Endodermal cell (in vitro differentiated cells): ENCODE measurements at places on chromosomes 5 and 9. TPM values are rescaled to one million over a fixed set of nuclear protein-coding genes. Genes with fewer than 3 reads are reported as not detected.

DNA sequence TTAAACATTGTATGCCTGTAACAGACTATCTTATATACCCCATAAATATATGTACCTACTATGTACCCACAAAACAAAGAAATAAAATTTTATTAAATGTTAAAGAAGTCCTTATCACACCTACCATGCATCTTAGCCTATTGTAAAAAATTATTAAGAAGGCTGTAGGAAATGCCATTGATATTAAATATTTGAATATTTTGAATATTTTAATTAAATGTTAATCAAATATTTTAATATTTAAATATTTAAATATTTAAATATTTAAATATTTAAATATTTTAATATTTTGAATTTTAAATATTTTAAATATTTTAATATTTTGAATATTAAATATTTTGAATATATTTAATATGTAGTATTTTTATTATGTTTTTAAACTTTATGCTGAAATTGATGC lies 331.5 kb upstream of the ATP10B start:
- no peak for DNase-seq

- no peak for DNase-seq
These were observed 6.5 kb downstream of the UNC5A start for GRCh38 chr5:176816791-176817347.

DNA sequence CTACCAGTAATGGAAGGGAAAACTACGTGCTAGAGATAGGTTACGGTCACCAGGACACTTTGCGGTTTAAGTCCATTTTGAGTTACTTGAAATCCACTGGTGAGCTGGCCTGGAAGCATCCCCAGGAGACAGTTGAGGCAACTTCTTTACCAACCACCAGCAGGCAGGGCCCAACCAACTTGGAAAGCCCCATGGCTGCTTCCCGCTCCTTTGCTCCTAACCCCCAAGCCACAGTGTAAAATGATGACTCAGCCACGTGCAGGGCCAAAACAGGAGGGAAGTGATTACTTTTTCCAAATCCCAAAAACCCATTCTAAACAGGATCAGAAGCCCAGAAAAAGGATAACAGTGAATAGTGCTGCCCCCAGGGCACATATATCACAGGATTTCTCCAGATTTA lies 87.4 kb downstream of the PAX5 start:
- DNase-seq = peak; percentile 35

DNA sequence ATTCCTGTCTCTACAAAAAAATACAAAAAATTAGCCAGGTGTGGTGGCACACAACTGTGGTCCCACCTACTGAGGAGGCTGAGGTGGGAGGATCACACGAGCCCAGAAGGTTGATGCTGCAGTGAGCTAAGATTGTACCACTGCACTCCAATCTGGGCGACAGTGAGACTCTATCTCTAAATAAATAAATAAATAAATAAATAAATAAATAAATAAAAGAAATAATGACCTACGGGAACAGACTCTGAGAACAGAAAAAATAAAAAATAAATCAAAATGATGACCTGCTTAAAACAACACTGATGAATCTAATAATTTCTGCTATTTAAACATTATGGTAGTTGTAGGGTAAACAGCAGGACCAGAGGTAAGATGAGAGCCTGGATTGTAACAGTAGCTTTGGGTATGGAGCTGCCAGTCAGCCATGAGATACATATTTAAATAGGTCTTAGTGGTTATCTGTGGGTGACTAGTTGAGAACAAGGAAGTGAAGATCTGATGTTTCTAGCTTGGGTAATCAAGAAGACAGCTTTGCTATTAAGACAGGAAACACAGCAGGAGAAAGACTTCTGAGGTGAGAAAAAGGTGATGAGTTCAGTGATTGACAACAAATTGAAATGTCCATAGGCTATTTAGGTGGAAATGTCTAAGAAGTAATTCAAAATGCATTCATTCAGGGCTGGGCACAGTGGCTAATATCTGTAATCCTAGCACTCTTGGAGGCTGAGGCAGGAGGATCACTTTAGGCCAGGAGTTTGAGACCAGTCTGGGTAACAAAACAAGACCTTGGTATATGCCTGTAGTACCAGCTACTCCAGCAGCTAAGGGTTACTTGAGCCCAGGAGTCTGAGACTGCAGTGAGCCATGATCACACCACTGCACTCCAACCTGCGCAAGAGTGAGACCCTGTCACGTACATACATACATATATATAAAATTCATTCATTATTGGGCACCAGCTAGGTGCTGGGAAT lies 11.0 kb downstream of the RNF145 start:
- DNase-seq = no peak

DNA sequence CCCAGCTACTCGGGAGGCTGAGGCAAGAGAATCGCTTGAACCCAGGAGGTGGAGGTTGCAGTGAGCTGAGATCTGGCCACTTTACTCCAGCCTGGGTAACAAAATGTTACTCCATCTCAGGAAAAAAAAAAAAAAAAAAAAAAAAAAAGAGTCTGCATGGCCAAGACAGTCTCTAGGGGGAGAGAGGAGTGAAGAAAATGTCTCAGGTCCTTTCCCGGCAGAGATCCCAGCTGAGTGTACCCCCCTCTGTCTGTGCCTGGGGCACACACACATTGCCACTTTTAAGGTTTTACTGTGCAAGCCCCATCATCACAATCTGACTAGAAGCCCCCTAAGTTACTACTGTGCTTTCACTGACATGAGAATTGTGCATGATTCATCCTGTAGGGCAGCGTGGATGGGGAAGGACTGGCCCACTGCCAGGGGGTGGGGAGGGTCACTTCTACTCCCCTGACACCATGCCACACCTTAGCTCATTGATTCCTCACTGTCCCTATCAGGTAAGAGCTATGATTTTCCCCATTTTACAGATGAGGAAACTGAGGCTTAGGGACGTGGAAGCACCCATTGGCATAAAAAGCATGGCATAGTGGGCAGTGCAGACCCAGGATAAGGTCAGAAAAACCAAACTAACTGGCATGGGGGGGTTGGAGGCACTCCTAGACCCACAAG lies 102.3 kb upstream of the LARP1 start:
- DNase-seq = no peak

DNA sequence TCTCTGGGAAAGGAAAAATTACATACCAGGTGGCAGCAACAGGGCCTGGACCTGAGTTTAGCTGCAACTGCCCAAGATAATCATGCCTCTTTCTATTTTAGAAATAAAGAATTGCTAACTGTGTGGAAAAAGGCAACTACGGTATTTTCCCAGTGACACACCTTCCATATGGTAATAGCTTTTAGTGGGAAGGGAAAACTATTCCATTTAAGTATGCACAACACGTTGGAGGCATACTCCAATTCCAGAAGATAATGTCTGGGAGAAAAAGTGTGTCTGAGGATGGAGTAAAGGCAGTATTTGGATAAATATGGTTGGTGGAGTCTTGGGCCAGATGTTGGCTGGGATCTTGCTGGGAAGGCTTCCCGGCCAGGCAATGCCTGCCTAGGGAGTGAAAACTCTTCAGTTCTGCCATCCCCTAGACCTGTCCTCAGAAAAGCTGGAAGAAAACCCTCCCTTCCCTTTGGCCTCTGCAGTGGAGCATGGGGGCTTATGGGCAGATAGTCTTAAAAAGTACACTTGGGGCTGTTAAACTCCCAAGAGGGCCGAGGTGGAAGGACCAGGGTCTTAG lies 40.6 kb downstream of the SH3PXD2B start:
- DNase-seq = no peak

DNA sequence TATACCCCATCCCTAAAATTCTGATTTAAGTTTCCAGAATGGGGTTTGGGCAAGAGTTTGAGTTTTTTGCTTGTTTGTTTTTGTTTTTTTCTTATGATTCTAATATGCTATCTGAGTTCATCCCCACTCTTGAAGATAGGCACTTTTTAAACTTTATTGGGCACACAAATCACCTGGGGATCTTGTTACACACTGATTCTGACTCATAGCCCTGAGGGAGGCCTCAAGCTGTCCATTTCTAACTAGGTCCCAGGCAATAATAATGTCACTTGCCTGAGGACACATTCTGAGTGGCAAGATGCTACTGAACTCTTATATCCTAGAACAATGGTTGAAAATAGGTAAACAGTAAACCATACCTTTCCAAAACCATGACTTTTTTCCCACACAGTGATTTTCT lies 22.8 kb upstream of the ABLIM3 start:
- no peak for DNase-seq

DNA sequence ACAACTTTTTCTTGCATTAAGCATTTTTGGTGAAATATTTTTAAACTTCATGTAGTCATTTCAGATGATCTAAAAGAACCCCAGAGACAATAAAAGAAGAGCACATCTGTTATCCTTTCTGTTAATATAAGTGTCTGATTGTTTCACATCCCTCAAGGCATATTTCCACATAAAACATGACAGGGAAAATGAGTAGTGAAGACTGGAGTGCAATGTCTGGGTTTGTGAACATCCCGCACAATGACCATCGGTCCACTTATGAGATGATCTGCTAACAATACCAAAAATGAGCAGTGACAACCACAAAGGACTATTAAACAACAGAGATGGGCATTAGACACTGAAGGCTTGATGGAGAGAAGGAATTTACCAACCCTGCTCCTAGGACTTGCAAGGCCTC lies 209.1 kb downstream of the NR2F1-AS1 start:
- DNase-seq = no peak

- DNase-seq = no peak
These were observed 1.2 kb downstream of the SRFBP1 start for GRCh38 chr5:121962958-121963357.

GRCh38 chr9:105900123-105900522 lies 205.8 kb downstream of the TMEM38B start:
- no peak for DNase-seq

GRCh38 chr5:141002605-141002965 lies 36.3 kb downstream of the PCDHAC2 start:
- no peak for DNase-seq

GRCh38 chr9:131404581-131404980 lies 10.7 kb downstream of the PRRC2B start:
- DNase-seq = no peak

GRCh38 chr5:169331292-169331852 lies 30.4 kb upstream of the SLIT3 start:
- no peak for DNase-seq

GRCh38 chr5:154241021-154241420 lies 50.5 kb downstream of the GALNT10 start:
- no peak for DNase-seq

- no peak for DNase-seq
These were observed 623.3 kb downstream of the HINT1 start for GRCh38 chr5:130541617-130542221.

DNA sequence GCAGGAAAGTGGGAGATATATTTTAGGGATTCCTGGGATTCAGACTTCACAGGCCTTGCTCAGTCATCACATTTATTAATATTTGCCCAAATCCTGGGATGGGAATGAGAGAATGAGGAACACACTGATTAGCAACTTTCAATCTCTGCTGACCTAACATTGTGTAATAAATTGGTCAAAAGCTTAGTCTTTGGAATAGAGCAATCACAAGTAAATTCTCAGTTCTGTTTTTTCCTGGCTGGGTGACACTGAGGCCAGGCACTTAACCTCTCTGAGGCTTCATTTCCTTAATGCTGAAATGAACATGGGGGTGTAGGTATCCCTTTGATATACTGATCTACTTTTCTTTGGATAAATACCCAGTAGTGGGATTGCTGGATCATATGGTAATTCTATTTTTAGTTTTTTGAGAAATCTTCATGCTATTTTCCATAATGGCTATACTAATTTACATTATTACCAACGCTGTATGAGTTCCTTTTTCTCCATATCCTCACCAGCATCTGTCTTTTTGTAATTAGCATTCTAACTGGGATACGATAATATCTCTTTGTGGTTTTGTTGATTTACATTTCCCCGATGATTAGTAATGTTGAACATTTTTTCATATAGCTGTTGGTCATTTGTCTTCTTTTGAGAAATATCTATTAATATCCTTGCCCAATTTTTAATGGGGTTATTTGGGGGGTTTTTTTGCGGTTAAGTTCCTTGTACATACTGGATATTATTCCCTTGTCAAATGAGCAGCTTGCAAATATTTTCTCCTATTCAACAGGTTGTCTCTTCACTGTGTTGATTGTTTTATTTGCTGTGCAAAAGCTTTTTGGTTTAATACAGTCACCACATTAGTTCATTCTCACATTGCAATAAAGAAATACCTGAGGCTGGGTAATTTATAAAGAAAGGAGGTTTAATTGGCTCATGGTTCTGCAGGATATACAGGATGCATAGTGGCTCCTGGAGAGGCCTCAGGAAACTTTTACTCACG lies 36.8 kb upstream of the NIPBL start:
- no peak for DNase-seq

DNA sequence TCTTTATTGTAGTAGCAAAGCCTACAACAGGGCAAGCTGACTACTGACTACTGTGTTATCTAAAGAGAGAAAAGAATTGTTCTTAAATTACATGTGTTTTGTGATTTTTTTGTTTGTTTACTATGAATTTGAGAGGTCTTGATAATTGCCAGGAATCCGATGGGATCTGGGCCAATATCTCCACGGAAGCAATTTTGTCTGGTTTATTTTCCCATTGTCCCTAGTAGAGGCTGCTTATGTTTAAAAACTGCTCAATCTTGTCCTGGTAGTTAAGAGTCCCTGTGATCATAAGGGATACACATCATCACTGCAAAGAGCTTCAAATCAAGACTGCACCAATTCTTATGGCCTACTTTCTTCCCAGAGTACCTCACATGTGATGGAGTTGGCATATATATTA lies 94.4 kb downstream of the GLDC start:
- no peak for DNase-seq

- DNase-seq = peak; percentile 95
These were observed 1.1 kb downstream of the ZNF367 start for GRCh38 chr9:96417051-96417586.

DNA sequence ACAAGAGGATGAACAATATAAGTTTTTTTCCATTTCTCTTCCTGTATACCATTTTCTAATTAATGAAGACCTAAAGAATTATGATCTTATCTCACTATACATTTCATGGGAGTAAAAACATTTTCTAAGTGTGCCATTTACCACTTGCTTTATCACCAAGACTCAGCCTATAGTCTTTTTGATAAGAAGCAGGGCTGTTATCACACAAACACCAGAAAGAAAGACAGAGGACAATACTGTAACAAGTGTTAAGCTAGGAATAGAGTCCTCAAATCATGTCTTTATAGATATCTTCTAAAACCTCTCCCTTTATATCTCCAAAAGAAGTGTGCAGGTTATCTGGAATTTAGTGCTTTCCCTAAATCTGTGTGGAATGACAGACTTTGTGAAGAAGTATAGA lies 119.7 kb downstream of the FAM174A start:
- DNase-seq = no peak

GRCh38 chr9:88166660-88167059 lies 28.4 kb upstream of the SPATA31C2 start:
- DNase-seq = no peak

- DNase-seq = no peak
These were observed 41.4 kb downstream of the CPLANE1 start for GRCh38 chr5:37207802-37208201.

GRCh38 chr5:1093361-1093760 lies 18.5 kb downstream of the SLC12A7 start:
- DNase-seq = no peak

FAM153A gene
- not detected in 3 replicates for total RNA-seq

SLC36A2 gene
- total RNA-seq = 0.45 and 1.4 TPM in 2 replicates

HACD4 gene
- total RNA-seq = 1.2 to 1.9 TPM (median 1.7 TPM) in 3 replicates

F2RL2 gene
- total RNA-seq = 0.09 to 0.84 TPM (median 0.53 TPM) in 3 replicates

C5orf52 gene
- not detected in 2 replicates for total RNA-seq

PSIP1 gene
- 226 and 238 TPM in 2 replicates for total RNA-seq

KLF4 gene
- 1.7 to 5.8 TPM (median 1.9 TPM) in 3 replicates for total RNA-seq

ACTBL2 gene
- not detected in 3 replicates for total RNA-seq

FAM219A gene
- 15.8 to 68.0 TPM (median 17.1 TPM) in 3 replicates for total RNA-seq

LRRTM2 gene
- total RNA-seq = not detected in 3 replicates
